Activated T-cell treated with anti-CD3 and anti-CD28 coated beads for 1 hour (primary cell): ENCODE measurements at places on chromosomes 12 and 14.

DNA sequence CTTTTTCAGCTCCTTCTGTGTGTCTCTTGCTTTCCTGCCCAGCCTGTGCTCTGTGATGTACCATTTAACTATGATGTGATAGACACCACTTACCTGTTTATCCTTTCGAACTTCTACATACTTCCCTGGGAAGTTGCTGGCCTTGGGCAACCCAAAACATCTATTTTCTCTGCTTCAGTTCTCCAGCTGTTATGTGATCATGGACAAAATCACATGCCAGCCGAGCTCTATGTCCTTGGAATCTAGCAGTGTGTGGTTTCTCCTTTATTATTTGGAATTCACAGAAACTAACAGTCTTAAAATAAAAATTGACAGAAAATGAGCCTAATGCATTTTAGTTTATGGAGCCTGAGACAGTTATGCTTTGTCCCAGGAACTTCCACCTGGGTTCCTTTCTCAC is 22.9 kb downstream of the BMAL2 start:
- no peak for DNase-seq

DNA sequence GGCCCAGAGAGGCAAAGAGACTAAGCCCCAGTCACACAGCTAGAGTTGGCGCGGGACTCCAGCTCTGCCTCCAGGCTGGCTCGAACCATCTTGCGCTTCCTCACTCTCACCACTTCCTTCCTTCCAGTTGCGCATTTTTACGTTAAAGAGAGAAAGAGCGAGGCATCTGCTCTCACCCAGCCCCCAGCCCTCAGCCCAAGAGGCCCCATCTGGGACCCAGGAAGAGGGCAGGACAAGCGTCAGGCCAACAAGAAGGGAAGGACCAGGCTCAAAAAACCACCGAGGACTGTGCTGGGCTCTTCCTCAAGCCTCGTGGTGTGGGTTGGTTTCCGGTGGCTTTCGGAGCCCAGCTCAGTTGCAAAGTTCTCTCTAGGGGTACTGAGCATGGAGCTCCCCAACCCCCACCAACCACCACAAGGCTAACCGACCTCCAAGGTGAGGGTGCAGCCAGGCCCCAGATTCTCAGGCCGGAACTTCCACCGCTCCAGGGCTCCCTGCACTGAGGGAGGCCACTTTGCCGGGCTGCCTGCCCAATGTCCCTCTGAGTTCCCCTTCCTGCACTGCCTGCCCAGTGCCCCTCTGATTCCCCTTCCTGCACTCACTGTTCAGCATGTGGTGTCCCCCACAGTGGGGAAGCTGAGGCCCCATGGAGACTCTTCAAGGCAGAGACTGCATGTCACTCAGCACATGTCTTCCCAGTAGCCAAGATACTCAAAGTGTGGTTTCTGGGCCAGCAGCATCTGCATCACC is 35.9 kb downstream of the TESC start:
- no peak for DNase-seq

- DNase-seq = no peak
Observed at GRCh38 chr12:72261885-72262284, 10.3 kb upstream of the TRHDE start.

DNA sequence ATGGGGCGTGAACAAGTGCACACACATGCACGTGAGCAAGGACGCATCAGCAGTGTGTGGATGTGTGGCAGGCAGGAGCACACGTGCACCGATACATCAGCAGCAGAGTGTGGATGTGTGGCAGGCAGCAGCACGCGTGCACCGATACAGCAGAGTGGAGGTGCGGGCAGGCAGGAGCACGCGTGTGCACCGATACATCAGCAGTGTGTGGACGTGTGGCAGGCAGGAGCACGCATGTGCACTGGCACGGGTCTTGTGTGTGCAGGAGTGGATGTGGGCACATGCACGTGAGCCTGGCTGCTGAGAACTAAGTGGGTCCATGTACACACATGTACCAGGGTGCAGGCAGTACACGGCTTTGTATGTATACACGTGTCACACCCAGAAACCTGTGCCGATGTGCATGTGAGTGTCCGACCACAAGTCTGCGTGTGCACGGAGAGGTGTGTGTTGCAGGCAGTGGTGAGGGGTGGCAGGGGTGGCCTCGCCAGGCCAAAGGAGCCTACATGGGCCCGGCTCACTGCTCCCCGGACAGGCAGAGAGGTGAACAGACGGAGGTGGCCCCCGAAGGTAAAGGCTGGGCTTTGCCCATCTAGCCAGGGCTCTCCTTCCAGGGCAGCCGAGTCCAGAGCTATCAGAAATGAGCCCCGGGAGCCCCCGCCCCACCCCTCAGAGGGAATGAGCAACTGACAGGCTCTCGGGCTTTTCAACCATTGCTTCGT is 53.9 kb downstream of the RFLNA start:
- DNase-seq = no peak

DNA sequence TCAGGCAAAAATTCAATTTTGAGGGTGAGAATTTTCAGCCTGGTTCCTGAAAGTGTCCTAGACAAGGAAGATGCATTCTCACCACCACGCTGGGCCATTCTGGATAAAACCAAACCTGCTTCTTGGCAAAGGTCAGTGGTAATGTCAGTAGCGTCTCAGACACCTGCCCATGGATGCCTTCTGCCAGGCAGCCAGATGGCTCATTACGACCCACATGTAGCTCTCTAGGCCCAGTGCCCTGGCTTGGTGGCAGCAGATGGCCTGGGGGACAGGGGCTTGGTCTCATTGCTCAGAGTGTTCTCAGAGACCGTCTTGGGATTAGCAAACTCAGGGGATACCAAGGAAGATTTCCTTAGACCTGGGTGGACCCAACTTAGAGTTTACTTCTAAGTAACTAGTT is 105.1 kb downstream of the ARF6 start:
- no peak for DNase-seq

DNA sequence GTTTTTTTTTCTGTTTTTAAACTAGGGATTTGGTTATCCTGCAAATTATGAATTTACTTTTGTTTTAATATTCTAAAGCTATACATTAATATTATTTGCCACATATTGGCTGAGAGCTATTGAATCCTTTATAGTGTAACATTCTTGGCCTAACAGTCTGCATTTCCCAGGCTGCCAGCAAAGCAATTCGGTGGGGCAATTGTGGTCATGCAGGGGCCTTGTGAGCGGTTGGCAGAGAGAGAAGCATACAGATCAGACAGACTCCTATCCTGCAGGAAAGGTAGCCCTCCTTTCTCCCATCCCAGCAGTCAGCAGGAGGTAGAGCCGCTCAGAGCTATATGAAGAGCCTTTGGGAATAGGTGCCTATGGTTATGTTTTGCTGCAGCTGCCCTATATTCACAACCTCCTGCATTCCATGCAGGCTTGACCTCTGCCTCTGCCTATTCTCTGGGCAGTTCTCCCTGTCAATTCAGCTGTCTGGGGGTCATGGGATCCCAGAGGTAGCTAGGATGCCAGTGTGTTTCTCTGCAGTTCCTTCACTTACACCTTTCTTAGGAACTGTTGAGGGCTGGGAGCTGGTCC is 144.7 kb downstream of the GPHN start:
- no peak for DNase-seq

DNA sequence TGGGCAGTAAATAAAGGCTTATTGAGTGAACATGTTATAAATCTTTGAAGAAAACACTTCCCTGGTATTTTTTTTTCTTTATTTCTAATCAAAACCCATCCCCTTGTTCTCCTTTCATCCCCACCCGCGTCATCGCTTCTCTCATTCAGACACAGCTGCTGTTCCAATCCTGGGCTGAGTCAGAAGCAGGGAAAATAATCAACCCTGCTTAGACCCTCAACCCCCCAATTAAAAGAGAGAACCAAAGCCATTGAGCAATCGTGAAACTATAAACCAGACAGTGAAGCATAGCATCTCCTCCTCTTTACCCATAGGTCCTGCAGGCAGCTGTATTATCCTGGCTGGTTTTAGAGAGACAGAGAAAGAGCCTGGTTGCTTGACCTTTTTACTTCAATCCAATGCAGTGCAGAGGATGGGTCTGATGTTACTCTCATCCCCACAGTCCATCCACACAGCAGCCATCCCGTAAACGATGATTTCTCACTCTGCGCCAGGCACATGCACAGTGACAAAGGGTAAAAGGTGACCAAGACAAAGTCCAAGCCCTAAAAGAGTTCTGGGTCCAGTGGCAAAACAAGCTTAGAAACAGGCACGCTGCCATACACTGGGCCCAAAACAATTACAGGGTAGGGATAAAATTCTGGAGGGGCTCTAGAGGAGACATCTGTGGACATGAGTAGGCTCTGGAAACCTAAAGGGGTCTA is 238.3 kb downstream of the GALC start:
- no peak for DNase-seq

DNA sequence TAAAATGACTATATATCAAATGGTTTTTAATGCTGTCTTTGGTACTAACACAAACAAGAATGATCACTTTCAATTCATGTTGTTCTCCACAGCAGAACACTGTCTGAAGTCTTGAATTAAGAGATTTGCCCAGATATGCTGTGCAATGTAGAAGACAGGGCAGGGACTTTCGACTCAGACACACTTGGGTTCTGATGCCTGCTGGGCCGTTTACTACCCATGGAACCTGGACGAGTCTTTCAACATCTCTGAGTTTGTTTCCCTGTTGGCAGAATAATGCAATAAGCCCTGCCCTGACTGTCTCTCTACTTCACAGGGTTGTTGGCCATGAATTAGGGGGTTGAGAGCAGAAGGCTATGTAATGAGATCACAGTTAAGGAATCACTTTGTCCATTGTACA is 162.6 kb upstream of the TMPO start:
- no peak for DNase-seq

GRCh38 chr12:91460469-91460868 is 277.9 kb upstream of the DCN start:
- no peak for DNase-seq

DNA sequence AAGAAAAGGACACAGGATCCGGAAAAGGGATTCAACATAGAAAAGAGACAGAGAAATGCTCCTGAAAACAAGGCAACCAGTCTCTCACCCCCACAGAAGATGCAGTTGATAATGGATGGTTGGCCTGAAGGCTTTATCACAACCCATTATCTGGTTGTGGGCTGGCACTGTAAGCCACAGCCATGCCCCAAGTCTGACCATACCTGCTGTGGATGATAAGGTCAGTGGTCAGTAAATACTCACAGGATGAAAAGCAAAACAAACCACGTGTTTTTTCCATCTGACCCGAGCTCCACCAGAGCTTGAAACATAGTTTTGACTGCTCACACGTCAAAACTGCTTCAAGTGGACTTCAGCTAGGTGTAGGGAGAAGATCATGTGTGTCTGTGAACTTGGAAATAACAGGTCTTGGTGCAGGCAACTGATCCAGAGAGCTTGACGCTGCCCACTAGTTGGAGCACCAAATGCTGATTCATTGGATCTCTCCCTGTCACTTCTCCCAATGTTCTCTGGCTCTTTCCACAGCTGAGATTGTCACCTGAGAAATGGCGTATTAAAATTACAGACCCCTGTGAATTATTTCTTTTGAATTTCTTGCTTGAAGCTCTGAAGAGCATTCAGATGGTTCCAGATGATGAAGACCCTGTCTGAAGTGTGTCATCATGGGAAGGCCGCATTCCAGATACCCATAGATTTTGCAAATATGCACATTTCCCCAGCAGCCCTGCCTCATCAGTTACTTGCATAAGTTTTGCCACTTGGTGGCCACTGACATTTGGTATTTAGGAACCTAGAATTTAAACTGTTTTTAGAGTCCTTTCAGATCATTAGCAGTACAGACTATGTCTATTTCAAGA is 8.5 kb downstream of the TMEM233 start:
- DNase-seq = no peak

GRCh38 chr14:79037593-79037992 is 867.4 kb downstream of the NRXN3 start:
- DNase-seq = no peak

DNA sequence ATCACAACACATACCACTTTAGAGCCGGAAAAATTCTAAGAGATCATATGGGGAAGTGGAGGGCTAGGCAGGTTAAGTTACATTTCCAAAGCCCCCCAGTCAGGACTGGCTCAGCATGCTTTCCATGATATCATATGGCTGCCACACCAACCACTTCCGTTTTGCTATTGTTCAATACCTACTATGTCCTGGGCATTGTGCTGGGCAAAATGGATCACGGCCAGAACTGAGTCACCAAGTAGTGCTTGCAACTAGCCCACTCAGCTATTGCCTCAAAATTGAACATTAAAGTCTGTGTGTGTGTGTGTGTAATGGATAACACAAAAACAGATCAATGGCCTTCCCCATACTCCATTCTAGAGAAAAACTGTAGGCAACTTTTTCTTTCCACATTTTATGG is 22.7 kb downstream of the WIF1 start:
- no peak for DNase-seq

DNA sequence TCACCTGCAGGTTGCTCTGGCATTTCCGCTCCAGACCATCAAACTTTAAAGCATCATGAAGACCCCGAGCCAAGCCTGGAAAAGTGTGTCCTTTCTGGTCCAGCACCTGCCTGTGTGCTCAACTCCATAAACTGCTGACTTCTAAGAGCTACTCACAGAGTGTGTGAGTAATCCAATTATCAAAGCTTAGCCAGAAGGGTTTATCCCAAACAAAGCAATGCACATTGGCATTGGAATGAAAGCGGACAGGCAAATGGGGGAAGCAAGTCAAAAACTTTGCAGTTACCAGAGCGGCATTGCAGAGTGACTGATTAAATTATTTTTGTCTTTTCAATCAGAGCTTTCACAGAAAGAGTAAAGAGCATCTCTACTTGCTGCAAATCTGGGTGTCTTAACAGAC is 1262.4 kb upstream of the SEL1L start:
- no peak for DNase-seq

DNA sequence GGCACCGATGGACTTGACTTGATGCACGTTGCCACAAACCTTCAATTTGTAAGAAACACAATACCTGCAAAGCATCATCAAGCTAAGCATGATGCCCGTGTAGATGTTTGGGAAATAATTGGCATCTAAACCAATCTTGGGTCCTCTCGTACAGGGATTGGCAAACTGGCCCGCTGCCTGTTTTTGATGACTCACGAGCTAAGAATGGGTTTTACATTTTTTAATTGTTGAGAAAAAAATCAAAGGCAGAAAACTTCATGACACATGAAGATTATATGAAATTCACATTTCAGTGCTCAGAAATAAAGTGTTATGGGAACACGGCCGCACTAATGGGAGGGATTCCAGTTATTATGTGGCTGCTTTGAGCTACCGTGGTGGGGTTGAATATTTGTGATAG is 10.9 kb downstream of the MTA1 start:
- no peak for DNase-seq

DNA sequence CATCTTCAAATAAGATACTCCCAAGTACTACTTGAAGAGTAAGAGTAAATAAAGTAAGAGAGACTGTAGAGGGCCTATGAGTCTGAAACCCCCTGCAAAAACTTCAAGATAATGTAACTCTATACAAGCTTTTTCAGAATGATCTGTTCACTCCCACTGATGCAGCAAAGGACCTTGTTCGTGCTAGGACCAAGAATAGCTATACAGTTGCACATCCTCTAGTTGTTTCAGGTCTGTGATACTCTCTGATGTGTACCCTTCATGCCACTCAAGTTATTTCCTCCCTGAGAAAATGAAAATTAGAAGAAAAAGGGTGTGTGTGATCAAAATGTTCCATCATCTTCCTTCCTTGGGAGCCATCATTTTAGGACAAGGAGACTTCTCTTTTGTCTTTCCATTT is 204.4 kb downstream of the ALX1 start:
- DNase-seq = no peak
